Tongue (tissue), 3 donors: ENCODE measurements at places on chromosomes 13 and 19.

DNA sequence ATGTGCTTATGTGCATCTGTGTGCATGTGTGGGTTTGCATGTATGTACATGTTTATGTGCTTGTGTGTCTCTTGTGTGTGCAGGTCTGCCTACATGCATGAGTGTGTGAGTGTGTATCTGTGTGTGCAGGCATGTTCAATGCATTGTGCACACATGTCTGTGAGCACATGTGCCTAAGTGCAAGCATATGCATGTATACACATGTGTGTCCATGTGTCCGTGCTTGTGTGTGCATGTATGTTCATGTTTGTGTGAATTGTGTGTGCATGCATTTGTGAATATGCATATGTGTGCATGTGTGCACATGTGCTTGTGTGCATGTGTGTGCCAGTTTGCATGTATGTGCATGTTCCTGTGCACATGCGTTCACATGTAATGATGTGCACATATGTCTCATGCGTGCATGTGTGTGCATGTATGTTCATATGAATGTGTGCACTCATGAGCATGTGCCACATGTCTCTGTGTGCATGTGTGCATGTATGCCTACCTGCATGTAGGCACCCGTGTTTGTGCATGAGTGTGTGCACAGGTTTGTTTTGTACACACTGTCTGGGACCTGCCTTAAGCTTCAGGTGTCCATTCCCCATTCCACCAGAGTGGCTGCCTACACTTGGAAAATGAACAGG, 32.1 kb upstream of the PTPRS start:
- no peak for DNase-seq

DNA sequence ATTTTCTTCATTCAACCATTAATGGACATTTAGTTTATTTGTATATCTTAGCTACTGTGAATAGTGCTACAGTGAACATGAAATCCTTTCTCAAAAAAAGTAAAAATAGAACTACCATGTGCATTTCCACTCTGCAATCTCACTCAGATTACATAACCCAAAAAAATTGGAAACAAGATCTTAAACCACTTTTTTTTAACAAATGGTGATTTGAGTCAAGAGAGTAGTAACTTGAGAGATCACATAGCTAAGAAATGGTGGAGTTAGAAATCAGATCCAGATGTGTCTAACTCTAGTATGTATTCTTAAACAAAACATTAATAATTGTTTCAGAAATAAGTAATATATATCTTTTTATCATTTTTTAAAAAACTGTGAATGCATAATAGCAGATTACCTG, 318.3 kb upstream of the SGCG start:
- DNase-seq = no peak

DNA sequence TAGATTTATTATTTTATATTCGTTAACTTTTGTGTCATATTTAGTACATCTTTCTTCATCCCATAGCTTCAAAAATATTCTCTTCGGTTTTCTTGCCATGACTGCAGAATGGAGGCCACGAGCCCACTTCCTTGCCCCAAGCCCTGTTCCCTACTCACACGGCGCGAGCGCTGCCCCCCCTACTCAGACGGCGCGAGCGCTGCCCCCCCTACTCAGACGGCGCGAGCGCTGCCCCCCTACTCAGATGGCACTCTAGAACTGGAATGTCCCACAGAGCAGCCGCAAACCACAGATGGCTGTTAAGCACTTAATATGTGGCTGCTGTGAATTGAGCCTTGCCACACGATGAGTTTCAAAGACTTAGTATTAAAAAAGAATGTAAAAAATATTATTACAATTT, 102.2 kb upstream of the PEG3 start:
- DNase-seq = peak; percentile 51

- DNase-seq = no peak
Observed at GRCh38 chr19:28301961-28302360, 911.0 kb downstream of the UQCRFS1 start.

GRCh38 chr13:66266348-66266747, 963.8 kb downstream of the PCDH9 start:
- no peak for DNase-seq

DNA sequence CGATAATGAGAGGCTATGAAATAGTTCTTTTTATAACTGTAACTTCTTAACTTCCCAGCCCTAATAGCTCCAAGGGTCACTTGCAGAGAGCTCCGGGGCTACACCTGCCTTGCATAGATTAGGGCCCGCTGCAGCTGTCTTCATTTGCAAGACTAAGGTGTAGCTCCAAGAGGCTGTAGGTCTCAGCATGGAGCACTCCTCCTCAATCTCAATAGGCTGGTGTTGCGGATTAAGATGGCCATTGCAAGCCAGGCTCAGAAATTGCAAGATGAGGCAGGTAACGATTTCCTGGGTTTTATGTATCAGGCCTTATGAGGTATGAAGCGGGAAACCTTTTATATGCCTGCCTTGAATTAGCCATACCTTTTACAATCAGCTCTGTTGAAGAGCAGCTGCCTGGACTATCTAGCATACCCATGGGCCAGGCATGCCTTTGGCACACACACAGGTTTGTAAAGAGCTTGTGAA, 185.7 kb downstream of the TM9SF2 start:
- DNase-seq = no peak

DNA sequence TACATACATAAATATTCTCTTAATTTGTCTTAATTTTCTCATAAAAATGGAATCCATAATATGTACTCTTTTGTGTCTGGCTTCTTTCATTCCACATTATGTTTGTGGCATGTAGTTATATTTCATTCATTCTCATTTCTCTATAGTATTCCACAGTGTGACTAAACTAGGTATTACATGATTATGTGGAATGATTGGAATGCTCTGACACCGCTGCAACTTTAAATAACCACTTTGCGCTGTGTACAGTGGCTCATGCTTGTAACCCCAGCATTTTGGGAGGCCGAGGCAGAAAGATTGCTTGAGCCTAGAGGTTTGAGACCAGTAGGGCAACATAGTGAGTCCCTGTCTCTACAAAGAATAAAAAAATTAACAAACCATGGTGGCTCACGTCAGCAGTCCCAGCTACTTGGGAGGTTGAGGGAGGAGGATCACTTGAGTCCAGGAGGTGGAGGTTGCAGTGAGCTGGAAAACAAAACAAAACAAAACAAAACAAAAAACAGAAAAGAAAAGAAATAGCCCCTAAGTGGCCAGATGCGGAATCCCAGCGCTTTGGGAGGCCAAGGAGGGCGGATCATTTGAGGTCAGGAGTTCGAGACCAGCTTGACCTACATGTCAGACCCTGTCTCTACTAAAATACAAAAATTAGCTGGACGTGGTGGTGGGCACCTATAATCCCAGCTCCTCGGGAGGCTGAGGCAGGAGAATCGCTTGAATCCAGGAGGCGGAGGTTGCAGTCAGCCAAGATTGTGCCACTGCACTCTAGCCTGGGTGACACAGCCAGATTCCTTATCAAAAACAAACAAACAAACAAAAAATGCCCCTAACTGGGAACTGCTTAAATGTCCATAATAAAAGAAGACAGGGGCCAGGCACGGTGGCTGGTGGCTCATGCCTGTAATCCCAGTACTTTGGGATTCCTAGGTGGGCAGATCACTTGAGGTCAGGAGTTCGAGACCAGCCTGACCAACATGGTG, 8.0 kb upstream of the SAE1 start:
- DNase-seq = no peak

- DNase-seq = no peak
Observed at GRCh38 chr19:11674067-11674492, 64.7 kb downstream of the ZNF823 start.

DNA sequence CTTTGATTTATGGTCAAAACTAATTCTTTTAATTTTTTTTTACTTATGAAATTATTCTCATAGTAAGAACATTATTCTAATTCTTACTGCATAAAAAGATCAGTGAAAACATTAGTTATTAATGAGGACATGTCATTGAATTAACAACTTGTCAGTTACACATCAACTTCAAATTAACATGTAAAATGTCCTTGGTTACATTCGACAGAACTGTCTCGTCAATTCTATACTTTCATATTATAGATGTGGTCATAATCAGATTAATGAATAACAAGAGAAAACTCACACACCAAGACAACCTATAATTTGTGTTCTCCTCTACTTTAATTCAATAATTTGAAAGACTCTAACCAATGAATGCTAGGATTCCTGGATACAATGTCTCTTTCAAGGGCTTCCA, 66.7 kb downstream of the KATNAL1 start:
- no peak for DNase-seq
